Activated T-cell treated with anti-CD3 and anti-CD28 coated beads for 1 hour (primary cell): ENCODE measurements at places on chromosomes 6 and 20.

DNA sequence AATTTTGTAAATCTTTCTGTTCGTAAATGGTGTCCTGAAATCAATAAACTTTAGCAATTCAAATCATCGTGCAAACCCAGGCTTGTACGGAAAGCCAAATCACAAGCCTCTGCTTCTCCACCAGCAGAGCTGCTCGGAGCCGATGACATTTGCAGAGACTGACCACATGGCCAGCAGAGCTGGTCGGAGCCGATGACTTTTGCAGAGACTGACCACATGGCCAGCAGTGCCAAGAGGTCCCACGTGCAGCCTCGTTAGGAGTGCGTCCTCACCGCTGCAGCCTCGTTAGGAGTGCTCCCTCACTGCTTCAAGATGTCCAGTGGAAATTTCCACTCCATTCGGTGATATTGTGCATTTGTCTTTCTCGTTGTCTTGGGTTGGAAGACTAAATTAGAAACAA lies 28.5 kb downstream of the SMOC2 start:
- DNase-seq: no peak

DNA sequence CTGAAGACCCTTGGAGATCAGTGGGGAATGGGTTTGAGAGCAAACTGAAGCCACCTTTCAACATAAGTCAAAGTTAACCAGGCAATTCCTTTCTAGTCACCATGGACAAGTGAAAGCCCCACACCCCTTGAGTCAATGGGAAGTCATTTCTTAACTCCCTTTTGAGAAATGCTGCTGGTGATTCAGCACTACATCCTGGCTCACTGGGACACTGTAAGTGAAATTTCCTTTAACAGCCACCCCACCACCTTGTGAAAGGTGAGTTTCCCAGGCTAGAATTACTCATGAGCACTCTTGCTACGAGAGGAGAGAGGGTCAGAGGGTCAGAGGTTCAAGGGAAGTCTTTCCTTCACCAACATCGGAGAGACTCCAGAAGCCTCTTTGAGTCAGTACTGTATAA lies 93.3 kb upstream of the MARCKS start:
- DNase-seq: no peak

DNA sequence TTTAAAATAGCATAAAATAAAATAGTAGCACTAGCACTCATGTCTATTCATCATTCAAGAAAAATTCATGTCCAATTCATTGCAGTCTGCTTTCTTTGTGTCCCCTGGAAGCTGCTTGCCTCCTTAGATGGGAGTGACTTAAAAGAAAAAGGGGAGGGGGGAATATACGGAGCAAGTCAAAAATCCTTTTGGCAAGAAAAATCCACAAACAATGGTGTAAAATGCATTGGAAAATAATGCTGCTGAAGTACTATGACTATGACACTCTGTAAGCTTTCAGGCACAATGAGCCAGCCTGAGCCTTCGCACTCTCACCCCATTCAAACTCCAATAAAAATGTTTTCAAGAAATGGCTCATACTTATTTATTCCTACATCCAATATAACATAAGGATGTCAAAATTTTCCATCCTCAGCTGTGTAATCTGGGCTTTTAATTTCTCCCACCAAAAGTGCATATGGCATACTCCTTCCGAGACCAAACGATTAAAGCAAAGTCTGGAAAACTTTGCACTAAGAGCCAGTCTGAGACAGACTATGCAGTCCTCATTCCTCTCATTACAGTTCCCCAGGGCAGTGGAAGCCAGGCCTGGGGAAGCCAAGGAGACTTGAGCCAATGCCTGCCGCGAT lies 790 bp downstream of the NEDD9 start:
- no peak for DNase-seq

GRCh38 chr20:3461911-3462677 lies 8.7 kb upstream of the ATRN start:
- DNase-seq: no peak

DNA sequence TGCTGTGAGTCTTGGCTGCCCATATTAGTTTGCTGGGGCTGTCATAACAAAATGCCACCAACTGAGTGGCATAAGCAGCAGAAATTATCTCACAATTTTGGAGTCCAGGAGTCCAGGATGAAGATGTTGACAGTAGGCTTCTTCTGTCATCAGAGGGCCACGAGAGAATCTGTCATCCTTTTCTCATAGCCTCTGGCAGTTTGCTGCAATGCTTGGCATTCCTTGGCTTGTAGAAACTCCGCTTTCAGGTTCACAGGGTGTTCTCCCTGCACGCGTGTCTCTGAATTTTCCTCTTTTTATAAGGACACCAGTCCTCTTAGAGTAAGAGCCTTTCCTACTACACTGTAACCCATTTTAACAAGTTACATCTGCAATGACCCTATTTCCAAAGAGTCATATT lies 838.4 kb downstream of the TFAP2A start:
- DNase-seq: no peak

DNA sequence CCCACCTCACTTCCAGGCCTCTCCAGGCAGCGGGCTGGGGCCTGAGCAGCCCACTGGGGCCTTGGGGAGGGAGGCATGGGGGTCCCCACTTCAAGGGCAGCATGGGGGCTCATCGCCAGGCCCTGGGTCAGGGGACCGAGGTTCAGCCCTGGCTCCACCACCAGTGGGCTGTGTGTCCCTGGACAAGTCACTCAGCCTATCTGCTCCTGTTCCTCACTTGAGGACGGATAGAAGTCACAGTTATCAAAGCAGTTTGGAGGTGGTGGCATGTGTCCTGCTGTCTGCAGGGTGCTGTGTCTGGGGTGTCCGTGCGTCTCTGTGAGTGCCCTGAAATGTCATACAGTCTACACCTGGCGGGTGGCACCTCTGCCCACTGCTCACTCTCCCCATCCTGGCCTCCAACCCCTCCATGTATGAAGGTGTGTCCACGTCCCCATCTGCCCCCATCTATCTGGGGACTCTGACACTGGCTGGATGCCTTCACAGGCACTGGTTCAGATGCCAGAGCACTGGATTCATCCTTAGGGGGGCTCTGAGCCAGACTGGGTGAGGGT lies 3.6 kb downstream of the EEF1A2 start:
- no peak for DNase-seq

GRCh38 chr6:154598399-154598798 lies 87.9 kb upstream of the CNKSR3 start:
- no peak for DNase-seq

- DNase-seq: no peak
Observed at GRCh38 chr6:123888771-123889513, 85.3 kb downstream of the NKAIN2 start.

DNA sequence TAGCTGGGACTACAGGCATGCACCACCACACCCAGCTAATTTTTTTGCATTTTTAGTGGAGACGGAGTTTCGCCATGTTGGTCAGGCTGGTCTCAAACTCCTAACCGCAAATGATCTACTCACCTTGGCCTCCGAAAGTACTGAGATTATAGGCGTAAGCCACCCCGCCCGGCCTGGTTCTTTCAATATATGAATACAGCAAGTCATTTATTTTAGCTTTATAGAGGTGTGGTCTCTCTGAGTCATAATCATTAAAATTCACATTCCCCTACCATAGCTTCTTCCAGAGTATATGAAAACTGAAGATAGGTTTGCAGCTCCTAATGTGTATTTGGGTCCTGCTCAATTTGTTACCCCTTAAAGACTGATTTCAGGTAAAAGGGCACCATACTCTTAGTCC lies 88.5 kb upstream of the FAM8A1 start:
- no peak for DNase-seq

DNA sequence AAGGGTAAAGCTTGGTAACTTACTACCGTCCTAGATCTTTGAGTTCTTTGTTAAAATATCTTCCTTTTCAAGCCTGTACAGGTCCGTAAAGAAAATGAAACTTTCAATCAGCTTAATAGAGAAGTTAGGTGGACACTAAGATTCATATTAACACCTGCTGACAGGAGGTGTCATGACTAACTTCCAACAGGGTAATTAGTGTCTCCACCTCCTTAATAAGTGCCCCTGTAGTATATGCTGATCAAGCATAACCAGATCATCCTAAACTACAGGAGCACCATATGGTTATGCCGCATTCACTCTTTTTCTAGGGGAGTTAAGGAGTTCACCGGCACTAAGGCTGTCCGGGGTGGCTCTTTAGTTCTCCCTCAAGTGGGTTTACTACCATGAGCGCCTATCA lies 23.9 kb upstream of the RALGAPA2 start:
- DNase-seq: no peak

- no peak for DNase-seq
Observed at GRCh38 chr6:108877046-108877751, 29.0 kb downstream of the ARMC2 start.

- no peak for DNase-seq
Observed at GRCh38 chr6:35265523-35265922, 6.0 kb downstream of the ZNF76 start.

DNA sequence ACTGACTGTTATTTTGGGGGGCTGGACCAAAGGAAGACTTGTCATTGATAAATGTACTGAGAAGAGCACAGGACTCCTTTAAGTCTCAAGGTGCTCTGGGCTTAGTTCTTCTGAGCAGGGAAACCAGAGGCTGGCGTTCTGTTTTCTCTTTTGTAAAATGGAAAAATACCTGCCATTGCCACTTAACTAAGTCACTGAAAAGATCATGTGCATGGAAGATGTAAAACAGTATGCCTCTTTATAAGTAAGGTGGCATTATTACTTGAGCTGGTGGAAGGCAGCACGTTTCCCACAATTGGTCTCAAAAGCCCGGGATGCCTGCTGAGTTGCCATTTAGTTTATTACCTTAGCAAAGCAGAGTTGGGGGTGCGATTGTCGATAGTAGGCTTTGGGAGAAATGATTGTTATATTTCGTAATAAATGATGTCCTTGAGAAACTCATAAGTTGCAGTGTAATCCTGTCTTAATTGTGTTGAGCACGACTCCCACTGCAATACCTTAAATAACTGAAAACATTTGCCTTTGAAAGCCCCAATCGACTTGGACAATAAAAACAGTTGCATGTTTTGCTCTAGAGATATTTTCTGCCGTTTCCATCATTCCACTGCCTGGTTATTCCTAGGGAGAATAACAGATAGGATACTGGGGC lies 3.6 kb downstream of the JARID2 start:
- DNase-seq: no peak

DNA sequence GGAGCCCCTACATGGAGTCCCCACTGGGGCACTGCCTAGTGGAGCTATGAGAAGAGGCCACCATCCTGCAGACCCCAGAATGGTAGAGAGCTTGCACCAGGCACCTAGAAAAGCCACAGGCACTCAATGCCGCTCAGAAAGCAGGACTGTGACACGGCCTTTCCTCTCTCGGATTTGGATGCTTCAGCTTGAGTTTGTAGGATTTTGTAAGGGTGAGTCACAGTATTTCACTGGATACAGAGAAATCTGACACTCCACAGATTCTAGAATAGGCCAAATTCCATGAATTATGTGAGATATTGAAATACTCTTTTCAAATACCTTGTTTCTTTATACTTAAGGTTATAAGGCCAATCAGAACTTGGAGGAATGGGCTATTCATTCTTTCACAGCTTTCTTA lies 424.5 kb downstream of the HTR1B start:
- DNase-seq: no peak

DNA sequence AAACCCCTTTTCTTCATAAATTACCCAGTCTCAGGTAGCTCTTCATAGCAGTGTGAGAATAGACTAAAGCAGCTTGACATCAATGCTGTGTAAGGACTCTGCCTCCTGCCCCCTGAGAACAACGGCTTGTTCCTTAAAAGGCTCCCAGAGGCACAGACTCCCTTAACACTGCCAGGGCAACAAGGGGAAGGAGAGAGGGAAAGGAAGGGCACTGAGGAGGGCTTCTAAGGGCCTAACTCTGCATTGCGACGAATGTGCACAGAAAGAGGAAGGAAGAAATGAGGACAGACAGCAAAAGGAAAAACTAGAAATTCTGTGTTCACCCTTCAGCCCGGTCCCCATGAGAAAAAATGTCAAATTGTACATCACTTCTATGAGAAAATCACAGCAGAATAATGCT lies 74.0 kb downstream of the AGPAT4 start:
- DNase-seq: no peak

- no peak for DNase-seq
Observed at GRCh38 chr6:131642987-131643611, 6.0 kb downstream of the ENPP3 start.

DNA sequence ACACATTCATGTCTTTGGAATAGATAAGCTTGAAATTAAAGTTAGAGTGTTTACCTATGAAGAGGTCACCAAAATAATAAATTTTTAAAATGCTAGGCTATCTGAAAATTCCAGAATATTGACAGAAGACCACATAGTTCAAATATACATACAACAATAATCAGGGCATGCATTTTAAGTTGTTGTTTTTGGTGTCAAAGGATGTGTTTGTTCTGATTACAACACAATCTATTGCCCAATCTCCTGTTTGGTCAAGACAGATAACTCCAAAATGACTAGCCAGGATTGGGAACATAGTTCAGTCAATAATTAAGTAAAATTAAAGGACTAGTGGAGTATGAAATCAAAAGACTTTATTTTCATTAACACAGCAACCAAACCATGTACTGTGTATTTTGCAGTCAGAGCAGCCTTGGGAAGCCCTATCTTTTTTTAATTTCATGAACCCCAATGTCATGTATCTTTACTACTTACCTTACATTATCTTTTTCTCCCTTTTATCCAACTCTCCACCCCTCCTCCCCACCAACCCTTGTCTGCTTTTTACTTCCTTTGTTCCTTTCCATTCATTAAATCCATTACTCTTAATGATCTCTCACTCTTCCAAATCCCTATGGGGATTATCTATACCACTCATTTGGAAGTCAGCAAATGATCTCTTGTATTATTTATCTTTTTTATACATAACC lies 111.2 kb downstream of the CDK19 start:
- no peak for DNase-seq

DNA sequence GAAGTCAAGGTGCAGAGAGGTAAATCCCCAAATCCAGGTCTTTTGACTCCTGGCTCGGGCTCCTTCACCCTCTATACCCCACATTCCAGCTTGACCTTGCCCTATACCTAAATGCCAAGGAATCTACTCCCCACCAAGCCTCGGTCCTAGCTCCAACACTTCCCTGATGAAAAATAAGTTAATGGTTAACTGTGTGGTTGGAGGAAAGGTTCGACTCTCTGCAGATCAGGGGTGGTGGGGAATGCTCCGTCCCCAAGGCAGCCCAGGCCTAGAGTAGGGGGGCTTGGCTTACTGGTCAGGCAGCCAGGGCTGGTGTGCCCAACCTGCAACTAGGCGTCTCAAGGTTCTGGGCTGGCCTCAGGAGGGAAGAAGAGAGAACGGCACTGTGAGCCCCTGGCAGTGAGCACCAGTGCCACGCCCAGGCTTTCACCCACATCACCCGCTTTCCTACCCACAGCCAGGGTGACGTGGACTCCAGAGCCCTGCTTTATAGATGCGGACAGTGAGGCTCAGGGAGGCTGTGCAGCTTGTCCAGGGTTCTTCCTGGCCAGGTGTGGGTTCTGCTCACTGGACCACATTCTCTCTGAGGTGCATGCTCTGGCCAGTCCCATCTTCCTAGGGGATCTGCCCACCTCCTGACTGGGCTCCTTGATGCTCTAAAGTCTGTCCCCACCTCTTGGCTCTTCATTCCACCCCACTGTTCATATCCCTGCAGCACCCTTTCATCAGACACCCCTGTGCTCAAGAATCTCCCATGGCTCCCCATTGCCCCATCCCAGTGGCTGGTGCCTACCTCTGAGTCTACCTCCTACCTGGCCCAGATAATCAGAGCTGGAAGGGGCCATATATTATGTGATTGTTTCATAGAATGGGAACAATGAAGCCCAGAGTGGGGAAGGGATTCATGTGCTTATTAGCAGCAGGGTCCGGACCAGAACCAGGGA lies 8.2 kb downstream of the SPDEF start:
- DNase-seq: no peak
